Pons (tissue), 1 donor: ENCODE measurements at places on chromosomes 6 and 20.

DNA sequence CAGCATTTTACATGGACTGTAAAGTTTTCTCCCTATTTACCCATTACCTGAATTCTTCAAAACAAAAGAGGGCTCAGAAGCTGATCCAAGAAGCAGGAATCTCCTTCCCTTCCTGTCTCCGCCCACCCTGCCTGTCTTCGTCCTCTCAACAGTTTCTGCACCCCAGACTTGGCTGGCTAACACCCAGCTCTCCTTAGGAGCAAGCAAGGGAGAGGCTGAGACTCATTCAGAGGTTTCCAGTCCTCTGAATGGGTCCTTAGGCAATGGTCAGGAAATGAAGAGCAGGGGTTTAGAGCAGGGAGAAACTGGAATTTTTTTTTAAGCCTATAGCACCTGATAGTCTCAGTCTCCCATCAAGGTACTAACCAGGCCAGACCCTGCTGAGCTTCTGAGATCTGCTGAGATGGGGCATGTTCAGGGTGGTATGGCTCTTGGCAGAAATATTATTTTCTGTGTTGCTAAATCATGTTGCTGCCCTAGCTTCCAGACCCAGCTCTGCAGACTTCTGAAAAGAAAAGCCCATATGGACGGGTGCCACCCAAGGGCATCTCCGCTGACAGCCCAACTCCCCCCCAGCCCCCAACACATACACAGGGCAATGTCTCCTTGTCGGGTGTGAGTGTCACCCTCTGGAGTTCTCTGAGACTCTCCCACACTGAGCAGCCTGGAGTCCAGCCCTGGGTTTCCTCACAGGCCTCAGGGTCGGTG, 74.6 kb upstream of the CD93 start:
- DNase-seq: no peak

GRCh38 chr6:29989211-29989610, 46.9 kb downstream of the HLA-A start:
- no peak for DNase-seq

- no peak for DNase-seq
These were observed 115.4 kb downstream of the OPN5 start for GRCh38 chr6:47897247-47897646.

DNA sequence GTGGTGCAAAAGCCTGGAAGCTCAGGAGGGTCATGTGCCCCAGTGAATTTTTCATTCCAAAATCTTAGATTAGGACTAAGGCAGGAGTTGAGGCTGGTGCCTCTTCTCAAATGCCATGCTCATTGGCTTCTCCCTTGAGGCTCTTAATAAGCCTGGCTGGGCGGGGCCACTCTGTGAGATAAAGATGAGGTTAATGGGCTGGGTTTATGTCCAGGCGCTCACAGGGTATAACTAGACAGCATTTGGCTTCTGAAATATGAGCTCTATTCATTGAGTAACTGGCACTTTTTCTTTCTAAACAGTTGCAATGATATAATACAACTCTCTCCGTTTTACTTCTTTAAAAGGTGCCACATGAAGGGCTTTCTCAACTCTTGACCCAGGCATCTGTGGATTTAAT, 156.3 kb downstream of the SCML4 start:
- DNase-seq: no peak

GRCh38 chr6:149876241-149876933, 12.2 kb upstream of the LRP11 start:
- no peak for DNase-seq

DNA sequence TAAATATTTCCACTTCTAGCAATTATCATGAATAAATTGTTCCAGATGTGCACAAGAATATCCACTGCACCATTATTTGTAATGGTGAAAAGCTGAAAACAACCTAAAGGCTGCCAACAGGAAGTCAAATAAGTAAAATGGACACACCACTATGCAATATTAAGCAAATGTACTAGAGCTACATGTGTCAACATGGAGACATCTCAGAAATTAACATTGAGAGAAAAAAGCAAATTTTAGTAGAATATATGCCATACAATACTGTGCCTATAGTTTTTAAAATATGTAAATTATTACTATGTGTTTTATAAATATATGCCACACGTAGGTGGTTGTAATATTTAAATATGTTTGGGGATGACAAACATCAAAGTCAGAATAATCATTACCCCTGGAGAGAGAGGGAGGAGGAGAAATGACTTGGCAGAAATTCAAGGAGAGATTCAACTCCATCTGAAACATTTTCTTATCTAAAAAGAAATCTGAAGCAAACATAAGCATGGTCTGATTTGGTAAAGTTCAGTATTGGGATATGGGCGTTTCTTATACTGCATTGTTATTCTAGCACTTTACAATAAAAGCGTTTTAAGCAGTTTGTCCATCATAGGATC, 475.5 kb downstream of the QKI start:
- no peak for DNase-seq

DNA sequence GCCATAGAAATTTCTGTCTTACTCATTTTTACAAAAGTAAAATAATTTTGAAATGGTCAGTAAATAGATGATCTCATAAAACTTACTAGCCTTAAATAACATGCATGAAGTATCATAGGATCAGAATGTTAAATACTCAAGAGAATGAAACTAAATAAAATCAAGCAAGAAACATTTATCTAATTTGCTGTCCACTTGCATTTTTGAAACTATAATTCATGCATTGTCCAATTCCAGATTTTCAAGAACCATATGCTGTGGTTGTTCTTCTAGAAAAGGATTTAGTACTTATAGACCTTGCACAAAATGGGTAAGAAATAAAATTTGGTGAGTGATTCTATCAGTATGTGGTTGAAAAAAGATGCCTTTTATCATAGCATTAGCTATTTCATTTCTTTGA, 107.0 kb downstream of the STXBP5 start:
- no peak for DNase-seq

GRCh38 chr20:63930971-63931553, 25.2 kb downstream of the UCKL1 start:
- DNase-seq: no peak
